ENCODE measurements at places on chromosomes 5 and 9. TPM values are rescaled to one million over a fixed set of nuclear protein-coding genes. Genes with fewer than 3 reads are reported as not detected.
A peak's percentile ranks its signal among the peaks of the same experiment; 100 is the strongest.

CTSL gene
- 274 TPM for total RNA-seq

GRCh38 chr5:140185409-140185808 lies 10.4 kb downstream of the CYSTM1 start:
- no peak for DNase-seq

DNA sequence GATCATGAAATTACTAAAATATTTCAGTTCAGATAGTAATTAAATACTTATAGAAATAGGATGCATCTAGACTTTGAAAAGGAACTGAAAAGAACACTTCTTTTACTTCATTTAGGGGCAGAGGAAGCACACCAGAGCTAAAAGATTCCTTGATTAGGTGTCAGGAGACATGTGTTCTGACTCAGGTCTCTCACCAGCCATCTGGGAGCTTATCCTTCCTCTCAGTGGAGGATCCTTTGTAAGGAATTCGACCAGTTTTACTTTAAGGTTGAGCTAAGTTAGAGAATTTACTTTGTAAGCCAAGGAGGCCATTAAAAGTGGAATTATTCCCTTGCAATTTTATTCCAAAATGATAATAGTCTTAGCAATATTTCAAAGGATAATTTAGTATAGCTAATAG lies 16.7 kb downstream of the VCAN start:
- DNase-seq: no peak

RNF145 gene
- total RNA-seq: 38.3 TPM

- DNase-seq: no peak
Measured at GRCh38 chr9:70641631-70642030, 227.2 kb upstream of the KLF9 start.

PTGDS gene
- total RNA-seq: 89.5 TPM

- DNase-seq: no peak
Measured at GRCh38 chr9:6639622-6640021, 5.9 kb downstream of the GLDC start.

PRRX2 gene
- 42.0 TPM for total RNA-seq

ARSI gene
- 4.3 TPM for total RNA-seq

DNA sequence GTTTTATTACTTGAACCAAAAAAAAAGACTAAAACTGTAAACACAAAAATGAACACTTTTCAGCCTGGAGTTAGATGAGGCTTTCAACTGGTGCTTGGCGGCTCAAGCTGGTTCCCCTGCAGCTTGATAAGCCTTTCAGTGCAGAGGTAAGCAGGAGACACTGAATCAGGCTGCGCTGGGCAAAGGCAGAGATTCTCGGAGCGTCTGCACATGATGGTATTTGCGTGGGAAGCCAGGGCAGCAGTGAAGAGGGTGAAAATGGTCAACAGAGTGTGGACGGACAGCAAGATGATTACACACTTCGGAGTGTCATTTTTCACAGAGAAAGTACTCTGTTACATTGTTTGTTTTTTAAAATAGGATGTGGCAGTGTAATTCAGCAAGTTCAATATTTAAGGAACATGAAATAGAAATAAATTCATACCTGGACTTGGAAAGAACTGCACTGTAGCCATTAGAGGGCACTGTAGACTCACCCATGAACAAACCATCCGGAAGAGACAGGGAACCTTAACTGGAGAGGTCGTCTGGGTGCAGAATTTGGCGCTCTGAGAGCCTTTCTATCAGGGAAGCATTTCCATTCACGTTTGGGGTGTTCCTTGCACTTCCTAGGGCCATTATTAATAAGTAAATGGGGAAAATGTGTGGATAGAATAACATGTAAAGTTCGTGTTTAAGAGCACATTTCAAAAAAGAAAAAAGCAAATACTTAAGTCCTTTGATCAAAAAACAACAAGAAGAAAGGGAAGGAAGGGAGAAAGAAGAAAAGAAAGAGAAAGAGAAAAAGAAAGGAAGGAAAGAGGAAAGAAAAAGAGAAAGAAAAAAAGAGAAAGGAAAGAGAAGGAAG lies 69.8 kb downstream of the ICE1 start:
- no peak for DNase-seq

HACD4 gene
- 2.0 TPM for total RNA-seq

TAS2R1 gene
- not detected for total RNA-seq

DNA sequence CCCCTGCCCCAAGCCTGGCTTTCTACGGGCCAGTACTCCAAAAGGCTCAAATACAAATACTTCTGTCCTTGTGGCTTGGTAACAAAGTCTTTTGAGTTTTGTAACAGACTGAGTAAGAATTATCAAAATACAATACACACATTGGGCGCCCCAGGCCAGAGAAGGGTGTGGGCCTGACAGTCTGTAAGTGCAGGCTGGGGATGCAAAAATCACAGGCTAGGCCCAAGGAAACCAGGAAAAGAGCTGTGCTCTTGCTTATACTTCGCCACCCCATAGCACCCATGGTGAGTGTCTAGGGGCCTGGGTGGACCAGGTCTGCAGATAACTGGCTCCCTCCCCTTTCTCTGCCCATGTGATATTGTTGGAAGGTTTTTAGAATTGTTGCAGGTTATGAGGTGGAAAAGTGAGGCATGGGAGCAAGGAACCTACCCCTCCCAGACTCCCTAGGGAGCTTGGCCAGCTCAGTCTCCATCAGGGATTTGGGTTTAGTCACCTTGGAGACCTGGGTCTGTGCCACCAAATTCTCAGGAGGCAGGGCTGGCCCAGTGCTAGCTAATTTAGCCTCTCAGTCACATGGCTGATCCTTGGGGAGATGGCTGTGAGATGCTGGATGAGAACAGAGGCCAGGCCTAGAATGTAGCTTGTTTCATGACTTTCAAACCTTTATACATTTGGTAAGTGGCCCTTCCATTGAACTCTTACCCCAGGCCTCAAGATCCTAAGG lies 72.9 kb downstream of the TARS1 start:
- DNase-seq: peak; percentile 31

DNA sequence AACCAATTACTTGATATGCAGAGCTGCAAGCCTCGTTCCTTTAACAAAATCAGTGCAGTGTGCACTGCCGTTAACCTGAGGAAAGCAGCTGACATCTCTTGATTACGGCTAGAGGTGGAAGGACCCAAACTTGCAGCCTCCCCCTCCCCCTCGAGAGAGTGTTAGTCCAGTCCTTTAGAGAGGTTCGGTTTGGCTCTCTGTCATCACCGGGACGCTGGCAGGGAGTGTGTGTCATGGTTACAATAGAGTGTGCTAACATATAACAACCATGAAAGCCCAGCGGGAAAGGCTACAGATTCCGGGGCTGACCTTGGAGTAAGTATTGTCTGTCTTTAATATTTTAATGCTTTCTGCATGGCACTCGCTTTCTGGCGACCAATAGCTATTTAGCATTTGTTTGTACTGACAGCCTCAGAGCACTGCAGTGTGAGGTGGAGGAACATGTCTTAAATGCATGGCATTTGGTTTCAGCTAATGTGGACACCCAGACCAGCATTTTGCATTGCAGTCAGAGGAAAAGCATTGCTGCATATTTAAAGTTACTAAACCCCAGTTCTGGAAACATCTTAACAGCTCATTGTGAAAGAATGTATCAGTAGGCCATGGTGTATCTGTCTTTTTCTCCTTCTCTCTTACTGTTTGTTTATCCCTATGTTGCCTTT lies 237.5 kb downstream of the CD180 start:
- no peak for DNase-seq

CER1 gene
- not detected for total RNA-seq

GRCh38 chr5:100992354-100992753 lies 89.3 kb upstream of the ST8SIA4 start:
- no peak for DNase-seq

Measured in thoracic aorta (tissue), 2 donors.